ENCODE measurements at places on chromosomes 7 and 10.

- no peak for DNase-seq
Observed at GRCh38 chr7:155000795-155001194, 2.1 kb downstream of the PAXIP1 start.

DNA sequence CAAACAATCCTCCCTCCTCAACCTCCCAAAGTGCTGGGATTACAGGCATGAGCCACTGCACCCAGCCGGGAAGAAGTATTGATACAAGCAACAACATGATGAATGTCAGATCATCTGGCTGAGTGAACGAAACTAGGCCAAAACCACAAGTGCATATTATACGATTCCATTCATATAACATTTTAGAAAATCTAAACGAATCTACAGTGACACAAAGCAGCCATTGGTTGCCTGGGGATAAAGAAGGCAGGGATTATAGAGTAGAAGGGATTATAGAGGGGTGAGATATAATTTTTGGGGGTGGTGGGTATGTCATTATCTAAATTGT is 11.5 kb upstream of the RHBDD2 start:
- DNase-seq, result no peak

- no peak for DNase-seq
Observed at GRCh38 chr7:30505174-30505697, 607 bp upstream of the GGCT start.

- no peak for DNase-seq
Observed at GRCh38 chr7:106010331-106010730, 47.3 kb downstream of the CDHR3 start.

DNA sequence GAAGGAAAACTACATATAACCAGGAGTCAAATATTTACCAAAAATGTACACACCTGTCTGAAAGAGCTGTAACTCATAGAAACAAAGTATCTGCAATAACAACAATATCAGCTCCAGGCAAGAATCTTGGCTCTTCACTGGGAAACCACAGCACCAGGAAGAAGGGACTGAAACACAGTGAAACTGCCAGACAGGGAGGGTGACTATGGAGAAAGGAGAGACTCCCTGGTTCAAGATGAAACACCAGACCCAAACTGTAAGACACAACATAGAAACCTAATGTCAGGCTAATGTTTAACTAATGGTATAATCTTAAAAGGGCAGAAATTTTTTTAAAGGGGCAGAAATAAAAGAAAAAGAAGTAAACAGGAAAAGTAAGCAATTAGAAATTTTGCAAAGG is 11.5 kb upstream of the TAS2R39 start:
- no peak for DNase-seq

DNA sequence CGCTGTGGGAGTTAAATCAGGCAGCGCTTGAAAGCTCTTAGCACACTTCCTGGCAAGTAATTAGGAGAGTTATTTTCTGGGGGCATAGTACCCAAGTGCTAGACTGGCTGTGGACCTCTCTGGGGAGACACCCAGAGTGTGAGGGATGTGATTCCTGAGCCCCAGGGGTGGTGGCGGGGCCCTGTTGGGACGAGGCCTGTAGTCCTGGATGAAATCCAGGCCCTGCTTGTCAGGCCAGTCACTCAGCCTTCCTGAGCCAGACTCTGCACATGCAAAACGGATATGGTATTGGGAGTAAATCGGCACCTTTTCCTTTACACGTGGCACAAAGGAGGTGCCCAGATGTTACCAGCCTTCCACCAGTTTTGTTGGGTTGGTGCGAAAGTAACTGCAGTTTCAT is 31.2 kb downstream of the TRRAP start:
- DNase-seq, result no peak

GRCh38 chr10:49633327-49634068 is 19.7 kb downstream of the CHAT start:
- DNase-seq, result no peak

DNA sequence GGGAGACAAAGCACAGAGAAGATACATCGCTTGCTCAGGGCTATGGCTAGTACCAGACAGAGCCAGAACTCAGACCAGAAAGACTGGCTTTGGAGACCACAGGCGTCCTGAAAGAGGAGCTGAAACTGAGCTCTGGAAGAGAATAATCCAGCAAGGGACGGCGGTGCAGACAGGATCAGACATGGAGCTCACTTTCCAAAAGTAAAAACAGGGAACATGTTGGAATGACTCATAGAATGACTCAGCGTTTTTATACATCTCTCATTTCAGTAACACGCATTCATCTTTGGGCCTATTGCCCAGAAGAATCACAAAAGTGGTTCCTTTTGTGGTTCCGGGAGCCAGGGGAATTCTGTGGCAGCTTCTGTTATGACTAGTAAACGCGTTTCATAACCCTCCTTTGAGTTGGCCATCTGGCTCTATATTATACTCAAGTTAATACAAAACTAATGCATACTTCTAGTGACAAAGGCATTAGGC is 37.2 kb downstream of the PLEKHS1 start:
- DNase-seq, result peak; percentile 87

DNA sequence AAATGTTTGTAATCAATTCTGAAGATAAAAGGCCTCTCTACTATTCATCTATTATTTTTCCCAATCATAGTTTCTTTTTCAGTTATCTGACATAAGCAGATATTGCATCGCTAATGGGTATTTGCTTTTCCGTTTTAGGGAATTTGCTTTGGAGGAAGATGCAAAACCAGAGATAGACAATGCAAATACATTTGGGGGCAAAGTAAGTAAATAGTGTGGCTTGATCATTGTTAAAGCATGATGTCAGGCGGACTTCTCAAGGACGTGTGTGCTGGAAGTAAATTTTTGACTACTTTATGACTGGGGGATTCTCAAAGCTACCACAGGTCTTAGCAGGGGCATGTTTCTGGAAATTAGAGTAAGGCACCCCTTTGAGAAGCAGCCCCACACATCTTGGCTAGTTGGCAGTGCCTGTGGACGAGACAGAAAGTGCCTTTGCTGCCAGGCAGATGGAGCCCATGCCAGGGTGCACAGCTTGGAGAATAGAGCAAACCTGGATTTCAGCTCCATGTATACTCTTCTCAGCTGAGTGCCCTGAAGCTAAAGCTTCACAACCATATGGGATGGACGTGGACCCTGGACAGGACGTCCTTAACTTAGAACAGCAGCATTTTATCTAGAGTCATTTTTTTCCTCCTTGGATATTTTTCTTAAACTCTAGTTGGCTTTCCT is 68.6 kb downstream of the SRI start:
- DNase-seq, result no peak

DNA sequence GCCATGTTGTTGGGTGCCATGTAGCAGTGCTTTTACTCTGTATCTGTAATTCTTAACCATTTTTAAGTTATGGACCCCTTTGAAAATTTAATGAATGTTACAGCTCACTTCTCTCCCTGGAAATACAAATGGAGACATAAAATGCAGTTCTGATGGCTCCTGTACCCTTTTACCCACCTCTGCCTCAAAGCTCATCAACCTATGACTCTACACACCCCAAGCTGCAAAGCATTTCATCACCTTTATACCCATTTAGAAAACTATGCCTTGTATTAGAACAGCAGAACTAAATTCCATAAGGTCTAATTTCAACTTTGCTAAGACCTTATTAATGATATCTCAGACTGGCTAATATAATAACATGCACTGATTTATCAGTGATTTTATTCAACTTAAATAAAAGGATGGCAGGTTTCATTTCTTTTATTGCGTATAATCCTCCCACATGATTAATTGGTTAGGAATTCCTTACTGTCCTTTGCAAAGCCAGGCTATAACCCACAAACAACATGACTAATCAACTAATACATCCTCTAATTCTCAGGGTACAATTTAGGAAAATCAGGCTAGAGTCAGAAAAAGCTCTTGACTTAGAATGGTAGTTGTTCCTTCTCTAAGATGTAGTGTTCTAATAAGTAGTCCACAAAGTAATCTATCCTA is 68.1 kb downstream of the CPEB3 start:
- DNase-seq, result peak; percentile 94

- no peak for DNase-seq
Observed at GRCh38 chr7:142940966-142941535, 1.8 kb downstream of the LLCFC1 start.

DNA sequence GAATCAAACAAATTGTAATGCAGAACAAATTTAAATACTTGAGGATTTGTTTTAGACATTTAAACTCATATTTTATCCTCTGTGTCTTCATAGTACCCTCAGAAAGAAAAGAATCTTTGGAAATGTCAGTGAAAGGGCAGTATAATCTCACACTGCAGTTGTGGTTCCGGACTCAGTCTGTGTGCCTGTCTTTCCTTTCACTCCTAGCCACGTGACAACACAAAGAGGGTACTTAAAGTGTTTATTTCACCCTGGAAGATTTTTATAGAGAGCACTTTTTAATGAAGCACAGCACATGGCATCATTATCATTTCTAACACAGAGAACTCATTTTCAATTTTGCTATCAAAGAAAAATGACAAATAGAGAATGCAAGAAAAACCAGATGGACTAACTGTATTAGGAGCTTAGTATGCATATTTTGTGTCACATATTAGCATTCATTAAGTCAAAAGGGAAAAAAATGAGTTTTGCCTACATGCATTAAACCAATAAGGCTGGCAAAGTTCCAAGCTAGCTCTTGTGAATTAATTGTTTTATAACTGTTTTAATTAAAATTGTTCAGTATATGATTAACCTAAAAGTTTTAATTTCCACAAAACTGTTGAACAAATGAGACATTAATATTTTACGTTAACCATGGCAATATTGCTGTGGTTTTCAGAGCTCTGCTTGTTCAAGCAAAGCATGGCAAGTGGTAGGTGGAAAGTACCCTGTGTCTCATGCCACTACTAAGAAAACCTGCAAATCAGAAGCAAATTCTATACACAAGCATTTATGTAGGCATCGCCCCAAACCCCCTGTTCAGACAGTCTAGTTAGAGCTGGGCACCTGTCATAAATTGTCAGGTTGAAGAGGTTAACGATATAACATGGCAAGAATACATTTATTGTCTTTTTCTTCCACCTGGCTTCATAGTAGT is 65.9 kb downstream of the AUTS2 start:
- DNase-seq, result no peak

- DNase-seq, result no peak
Observed at GRCh38 chr10:58081353-58081752, 186.3 kb downstream of the IPMK start.

DNA sequence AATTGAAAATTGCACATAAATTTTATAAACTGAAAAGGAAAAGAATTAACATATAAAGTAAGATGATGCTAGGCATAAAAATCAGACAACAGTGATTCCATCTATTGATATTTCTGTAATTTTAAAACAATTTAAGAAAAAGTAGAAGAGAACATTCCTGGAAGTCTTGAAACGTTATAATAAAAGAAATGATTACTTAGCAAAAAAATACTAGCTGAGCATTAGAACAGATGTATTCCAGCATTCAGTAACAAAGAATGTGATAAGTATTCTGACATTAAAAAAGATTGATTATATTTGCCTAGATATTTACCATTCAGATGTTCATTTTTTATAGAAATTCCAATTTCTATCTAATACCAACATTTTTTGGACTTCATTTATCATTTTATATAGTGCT is 120.1 kb upstream of the PPP1R9A start:
- no peak for DNase-seq

DNA sequence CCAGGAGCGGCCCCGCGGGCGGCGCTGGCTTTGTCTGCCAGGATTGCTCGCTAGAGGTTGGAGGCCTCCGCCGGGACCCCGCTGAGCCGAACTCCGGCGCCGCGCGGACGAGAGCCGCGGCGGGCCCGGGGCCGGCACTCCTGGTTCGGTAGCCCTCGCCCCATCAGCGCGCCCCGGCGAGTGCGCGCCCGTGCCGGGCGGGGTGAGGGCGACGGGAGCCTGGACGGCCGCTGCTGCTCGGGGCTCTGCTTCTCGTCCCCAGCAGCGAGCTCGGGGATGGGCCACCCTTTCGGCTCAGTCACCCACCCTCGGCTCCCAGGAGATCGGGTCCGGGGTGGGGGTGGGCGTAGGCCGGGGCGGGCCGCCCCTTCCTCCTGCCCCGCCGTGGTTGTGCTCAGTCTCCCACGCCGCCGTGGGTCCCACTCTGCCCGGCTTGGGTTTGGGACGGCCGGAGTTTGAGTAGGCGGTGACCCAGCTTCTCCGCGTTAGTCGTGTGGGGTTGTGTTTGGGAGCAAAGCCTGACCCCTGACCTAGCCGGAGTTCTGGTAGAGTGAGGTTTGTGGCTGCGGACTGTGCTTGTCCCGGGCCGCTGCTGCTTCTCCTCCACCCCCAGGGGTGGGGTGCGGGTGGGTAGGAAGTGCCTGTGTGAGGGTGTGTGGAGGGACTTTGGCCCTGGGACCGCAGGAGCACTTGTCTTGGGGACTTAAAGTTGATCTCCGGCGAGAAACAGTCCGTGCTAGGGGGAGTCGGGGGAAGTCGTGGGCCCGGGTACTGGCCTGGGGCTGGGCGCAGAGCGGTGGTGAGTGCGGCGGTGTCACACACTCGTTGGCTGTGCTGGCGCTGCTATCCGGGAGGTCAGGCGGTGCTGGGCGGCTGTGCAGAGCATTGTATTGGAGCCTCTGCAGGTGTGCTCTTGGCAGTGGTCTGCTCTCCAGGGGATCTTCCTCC is 677 bp downstream of the TSPAN14 start:
- peak; percentile 47 for DNase-seq

DNA sequence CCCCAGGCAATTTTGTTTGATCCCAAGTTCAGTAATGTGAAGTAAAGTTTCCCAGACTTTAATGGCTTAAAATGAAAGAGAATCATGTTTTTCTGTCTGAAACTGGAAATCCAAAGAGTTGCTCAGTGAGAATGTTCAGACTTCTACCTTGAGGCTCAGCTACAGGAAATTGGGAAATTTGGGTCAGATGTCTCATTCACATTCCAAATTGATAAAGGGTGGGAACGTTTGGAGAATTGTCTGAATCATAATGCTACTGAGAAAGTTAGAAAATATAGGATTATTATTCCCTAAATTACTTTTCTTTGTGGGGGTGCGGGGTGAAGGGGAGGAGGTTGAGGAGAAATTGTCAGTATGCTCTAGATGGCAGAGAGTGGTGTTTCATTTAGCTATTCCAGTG is 773.9 kb downstream of the LRMDA start:
- DNase-seq, result peak; percentile 12

DNA sequence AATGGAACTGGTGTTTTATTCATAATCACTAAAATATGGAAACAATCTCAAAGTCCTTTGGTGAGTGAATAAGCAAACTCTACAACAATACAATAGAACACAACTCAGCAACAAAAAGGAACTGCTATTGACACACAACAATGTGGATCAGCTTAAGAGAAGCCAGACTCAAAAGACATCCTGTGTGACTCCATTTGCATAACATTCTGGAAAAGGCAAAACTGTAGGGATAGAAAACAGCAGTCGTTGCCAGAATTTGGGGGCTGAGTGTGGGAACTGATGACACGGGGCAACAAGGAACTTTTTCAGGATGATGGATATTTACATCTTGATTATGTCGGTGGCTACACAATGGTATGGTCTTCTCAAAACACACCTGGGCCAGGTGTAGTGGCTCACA is 32.4 kb upstream of the SVIL start:
- DNase-seq, result no peak

GRCh38 chr7:42262964-42263363 is 26.0 kb upstream of the GLI3 start:
- DNase-seq, result peak; percentile 85

Data from ELR (cell line).